Activated CD4-positive, alpha-beta T cell treated with anti-CD3 and anti-CD28 coated beads, Interleukin-2, amount 10 ng/mL, durations not matched to agents 24 days and 14 days (primary cell): ENCODE measurements at places on chromosomes 5 and 9. TPM values are rescaled to one million over a fixed set of nuclear protein-coding genes. Genes with fewer than 3 reads are reported as not detected.

GRCh38 chr9:91954841-91955471, 4.9 kb upstream of the ROR2 start:
- DNase-seq, result peak; percentile 82
- H3K4me1 ChIP-seq, result peaks cover 8% of the 10 kb centered on the region
- no peaks in the 10 kb centered on the region for H3K36me3 ChIP-seq
- peaks cover 38% of the 10 kb centered on the region for H3K27me3 ChIP-seq
- H3K27ac ChIP-seq, result no peak overlapping the region

GRCh38 chr9:34508951-34509350, 13.8 kb downstream of the ENHO start:
- no peaks in the 10 kb centered on the region for H3K36me3 ChIP-seq
- no peaks in the 10 kb centered on the region for H3K4me1 ChIP-seq
- H3K4me3 ChIP-seq, result no peak overlapping the region
- H3K27me3 ChIP-seq, result peaks cover 9% of the 10 kb centered on the region
- H3K27ac ChIP-seq, result no peak overlapping the region

DNA sequence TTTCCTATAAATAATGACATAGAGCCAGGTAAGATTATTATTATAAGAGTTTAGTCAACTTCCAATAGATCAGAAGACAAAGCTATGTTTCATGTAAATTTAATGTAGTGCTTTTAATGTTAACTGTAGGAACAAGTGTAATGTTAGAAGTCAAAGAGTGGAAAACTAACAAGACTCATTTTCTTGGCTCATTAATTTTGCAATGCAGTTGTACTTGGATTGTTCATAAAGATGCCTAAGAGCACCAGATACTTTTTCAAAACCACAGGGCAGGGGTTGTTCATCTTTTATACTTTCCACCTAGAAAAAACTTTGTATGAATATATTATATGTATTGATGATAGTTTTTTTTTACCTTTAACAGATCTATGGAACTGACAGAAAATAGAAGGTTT, 1705.3 kb upstream of the CDH9 start:
- no peak overlapping the region for H3K4me3 ChIP-seq
- no peaks in the 10 kb centered on the region for H3K4me1 ChIP-seq
- DNase-seq, result no peak
- no peaks in the 10 kb centered on the region for H3K36me3 ChIP-seq

DNA sequence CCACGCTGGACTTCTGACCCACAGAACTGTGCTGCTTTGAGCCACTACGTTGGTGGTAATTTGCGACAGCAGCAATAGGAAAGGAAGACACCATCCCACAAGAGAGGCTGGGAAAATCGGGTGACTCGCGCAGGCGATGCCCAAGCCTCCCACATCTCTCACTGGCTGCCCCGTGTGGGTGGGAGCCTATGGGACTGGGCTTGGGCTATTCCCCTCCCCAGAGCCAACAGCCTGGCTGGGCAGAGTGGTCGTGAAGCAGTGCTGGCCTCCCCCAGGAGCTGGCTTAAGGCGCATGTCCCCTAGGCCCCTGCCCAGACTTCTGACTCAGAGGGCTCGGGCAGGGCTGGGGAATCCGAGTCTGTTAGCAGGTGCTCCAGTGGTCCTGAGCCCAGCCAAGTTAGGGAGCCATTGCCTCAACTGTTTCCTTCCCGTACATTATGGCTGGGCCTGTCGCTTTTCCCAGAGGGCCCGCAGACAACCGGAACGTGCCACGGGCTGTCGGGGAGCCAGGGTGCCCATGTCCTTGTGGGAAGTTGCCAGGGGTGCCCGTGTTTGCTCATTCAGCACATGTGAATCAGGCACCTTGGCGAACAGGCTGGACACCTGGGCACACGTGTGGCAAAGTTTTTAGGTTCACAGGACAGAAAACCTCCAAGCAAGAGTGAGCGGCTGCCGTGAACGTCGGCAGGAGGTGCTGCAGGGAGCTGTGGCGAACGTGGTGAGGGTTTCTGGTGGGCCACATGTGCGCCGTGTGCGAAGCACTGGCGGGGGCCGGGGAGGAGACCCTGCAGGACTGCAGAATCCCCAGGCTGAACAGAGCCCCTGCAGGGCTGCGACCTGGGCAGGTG, 7.0 kb upstream of the RASGEF1C start:
- no peaks in the 10 kb centered on the region for H3K36me3 ChIP-seq
- H3K27ac ChIP-seq, result no peak overlapping the region
- no peaks in the 10 kb centered on the region for H3K27me3 ChIP-seq
- no peak overlapping the region for H3K4me3 ChIP-seq

DNA sequence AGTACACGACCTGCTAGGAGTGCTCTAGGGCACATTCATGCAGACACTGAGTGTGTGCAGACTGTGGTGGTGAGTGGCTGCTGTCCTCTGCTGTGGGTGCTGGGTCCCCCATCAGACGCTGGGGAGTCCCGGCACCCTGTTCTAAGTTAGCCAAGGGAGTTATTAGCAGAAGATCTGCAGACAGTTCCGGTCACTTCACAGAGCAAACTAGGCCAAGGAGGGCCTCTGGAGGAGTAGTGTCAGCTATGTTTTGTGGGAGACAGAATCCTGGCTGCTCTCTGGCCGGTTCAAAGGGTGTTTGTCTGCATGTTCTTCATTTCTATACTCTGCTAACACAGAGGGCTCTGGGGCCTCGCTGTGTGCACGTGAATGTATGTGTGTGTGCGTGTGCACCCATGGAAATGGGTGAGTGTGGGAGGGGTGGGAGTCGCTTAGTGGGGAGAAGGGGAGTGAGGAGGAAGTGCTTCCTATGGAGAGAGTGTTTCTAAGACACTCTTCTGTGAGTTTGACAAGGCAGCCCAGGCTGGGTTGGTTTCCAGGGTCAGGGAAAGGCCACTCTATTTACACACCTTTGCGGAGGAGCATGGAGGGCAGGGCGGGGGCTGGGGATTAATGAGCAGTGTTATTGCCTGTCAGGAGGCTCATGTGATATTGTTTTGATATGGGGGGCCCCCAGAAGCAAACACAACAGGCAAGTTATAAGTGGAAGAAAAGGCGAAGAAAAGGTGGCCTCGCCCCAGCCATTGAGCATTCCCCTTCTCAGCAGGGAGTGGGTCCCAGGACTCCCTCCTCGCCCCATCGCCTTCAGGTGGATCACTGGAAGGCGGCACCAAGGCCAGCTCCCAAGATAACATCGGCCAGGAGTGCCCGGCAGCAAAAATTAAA, 68.9 kb downstream of the MACROH2A1 start:
- peaks cover 28% of the 10 kb centered on the region for H3K36me3 ChIP-seq
- H3K4me1 ChIP-seq, result peaks cover 24% of the 10 kb centered on the region
- no peak overlapping the region for H3K4me3 ChIP-seq
- H3K27ac ChIP-seq, result peak overlapping the region; percentile 13
- no peaks in the 10 kb centered on the region for H3K27me3 ChIP-seq

GRCh38 chr5:90557871-90558270, 726 bp upstream of the ADGRV1 start:
- no peaks in the 10 kb centered on the region for H3K36me3 ChIP-seq
- H3K4me1 ChIP-seq, result peaks cover 7% of the 10 kb centered on the region
- peaks cover 67% of the 10 kb centered on the region for H3K27me3 ChIP-seq

DNA sequence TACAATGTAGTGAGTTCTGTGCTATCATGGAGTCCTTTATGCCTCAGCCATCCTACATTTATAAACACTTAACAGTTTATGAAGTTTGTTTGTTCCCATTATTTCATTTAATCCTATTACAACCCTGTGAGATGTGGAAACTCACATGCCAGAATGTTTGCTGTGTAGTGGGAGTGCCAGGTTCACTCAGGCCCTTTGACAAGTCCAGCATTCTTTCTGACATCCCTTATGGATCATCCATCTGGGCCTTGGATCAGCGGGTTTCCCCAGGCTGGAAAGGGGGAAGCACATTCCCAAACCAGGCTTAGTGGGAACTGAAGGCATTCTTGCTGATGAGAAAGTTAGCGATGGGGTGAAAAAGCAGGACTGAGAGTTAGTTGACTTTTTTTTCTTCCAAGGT, 128.1 kb upstream of the OTULINL start:
- no peak overlapping the region for H3K27ac ChIP-seq
- no peak for DNase-seq
- H3K4me1 ChIP-seq, result no peaks in the 10 kb centered on the region
- H3K27me3 ChIP-seq, result no peaks in the 10 kb centered on the region
- H3K36me3 ChIP-seq, result no peaks in the 10 kb centered on the region

GRCh38 chr9:16559418-16560188, 310.9 kb downstream of the BNC2 start:
- H3K4me1 ChIP-seq, result no peaks in the 10 kb centered on the region
- no peak overlapping the region for H3K4me3 ChIP-seq
- no peak overlapping the region for H3K27ac ChIP-seq
- DNase-seq, result no peak
- no peaks in the 10 kb centered on the region for H3K36me3 ChIP-seq

DNA sequence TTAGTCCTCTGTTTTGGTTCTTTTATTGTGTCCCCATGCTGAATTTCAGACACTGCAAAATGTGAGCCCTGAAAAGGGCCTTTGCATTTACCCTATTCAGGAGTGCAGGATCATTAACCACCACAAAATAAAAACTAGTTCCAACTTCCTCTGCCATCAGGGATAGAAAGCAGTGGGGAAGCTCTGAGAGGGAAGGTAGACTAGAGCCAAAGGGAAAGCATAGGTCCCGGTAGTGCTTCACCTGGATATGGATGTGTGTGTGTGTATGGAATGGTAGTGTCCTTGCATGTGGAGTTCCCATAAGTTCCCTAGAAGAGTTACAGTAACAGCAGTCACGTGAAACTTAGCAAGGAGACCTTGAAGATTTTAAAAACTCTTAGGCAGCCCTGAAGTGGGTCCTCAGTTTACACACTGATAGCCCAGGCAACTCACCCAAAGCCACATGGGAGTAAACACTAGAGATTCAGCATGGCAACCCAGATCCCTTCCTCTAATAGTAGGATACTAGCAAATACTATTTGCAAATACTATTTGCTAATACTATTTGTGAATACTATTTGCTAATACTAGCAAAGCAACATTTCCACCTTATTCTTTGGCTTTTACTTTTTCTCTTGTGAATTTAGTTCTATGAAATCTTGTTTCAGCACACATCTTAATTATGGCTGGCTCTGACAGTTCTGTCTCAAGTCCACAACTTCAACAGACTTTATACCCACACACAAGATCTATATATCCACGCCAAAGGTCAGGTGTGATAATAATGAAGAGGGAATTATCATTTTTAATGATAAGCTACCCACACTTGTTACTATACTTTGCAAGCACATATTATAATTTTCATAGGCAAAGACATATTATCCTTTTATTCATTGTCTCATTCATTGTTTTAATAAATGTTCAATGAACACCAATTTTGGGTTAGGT, 70.4 kb upstream of the IFNE start:
- H3K27me3 ChIP-seq, result peaks cover 23% of the 10 kb centered on the region
- no peak for DNase-seq
- H3K27ac ChIP-seq, result no peak overlapping the region
- H3K4me1 ChIP-seq, result peaks cover 4% of the 10 kb centered on the region
- H3K4me3 ChIP-seq, result no peak overlapping the region
- H3K36me3 ChIP-seq, result no peaks in the 10 kb centered on the region

GDA gene
- total RNA-seq, result not detected in 2 replicates

RAI14 gene
- total RNA-seq, result 2.6 and 5.1 TPM in 2 replicates

CAMK4 gene
- total RNA-seq, result 47.7 and 49.5 TPM in 2 replicates
